ENCODE measurements at places on chromosomes 2 and 18.
A peak's percentile ranks its signal among the peaks of the same experiment; 100 is the strongest.

GRCh38 chr18:12776821-12777471 is 74.1 kb downstream of the PSMG2 start:
- DNase-seq, result no peak

- peak; percentile 25 for DNase-seq
Observed at GRCh38 chr2:213119061-213119809, 32.2 kb downstream of the IKZF2 start.

- DNase-seq, result no peak
Observed at GRCh38 chr2:179096090-179096489, 46.2 kb upstream of the CCDC141 start.

- DNase-seq, result no peak
Observed at GRCh38 chr2:172095146-172095904, 7.4 kb downstream of the DLX2 start.

DNA sequence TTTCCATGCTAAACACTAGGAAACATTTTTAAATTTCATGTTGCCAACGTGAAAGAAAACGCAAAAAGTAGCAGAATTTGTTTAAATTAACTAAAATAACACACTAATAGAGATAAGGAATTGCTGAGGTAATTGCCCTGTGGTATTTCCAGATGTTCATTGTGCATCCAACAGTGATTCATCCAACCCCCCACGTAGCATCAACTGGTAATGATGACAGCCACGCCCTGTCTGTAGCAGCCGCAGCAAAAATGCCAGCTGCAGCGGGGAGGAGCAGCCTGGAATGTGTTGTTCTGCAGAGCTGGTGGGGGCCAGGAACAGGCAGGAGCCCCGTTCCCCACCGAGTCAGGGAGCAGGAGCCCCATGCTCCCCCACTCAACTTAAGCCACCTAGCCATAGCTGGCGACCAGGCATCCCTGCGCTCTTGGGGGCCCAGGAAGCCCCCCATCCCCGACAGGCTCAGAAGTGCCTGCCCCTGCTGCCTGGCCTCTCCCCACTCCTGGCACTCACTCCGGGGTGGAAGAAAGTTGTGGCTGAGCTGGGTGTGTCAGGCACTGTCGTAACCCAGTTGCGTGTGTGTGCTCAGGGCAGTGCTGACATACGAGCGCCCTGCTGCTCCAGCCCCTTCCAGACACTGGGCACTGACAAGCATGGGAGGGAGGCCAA is 695.1 kb upstream of the ACVR2A start:
- DNase-seq, result no peak

DNA sequence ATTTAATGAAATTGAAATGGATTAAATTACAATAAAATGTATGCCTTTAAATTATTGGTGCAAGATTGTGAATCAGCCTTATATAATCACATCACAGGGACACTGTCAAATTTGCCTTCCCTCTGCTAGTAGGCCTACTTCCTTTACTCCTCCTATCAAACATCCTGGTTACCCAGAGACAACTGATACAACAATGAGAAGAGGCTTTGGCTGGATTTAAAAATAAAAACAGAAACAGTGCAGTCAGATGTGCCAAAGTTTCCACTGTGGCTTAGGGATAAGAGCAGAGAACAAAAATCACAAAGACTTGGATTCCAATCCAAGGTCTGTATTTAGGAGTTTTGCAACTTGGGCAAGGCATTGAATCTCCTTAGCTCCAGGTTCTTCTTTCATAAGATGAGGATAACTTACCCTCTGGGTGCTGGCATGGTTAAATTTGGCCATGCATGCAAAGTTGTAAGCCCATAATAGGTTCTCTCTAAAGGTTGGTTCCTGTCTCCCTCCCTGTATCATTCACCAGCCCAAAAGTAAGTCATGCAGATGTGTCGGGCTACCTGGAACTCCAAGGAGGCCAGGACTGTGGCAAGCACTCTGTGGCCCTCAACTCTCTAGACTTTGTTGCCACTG is 99.3 kb upstream of the LRATD1 start:
- DNase-seq, result no peak

GRCh38 chr2:217899231-217900009 is 103.4 kb downstream of the TNS1 start:
- no peak for DNase-seq

DNA sequence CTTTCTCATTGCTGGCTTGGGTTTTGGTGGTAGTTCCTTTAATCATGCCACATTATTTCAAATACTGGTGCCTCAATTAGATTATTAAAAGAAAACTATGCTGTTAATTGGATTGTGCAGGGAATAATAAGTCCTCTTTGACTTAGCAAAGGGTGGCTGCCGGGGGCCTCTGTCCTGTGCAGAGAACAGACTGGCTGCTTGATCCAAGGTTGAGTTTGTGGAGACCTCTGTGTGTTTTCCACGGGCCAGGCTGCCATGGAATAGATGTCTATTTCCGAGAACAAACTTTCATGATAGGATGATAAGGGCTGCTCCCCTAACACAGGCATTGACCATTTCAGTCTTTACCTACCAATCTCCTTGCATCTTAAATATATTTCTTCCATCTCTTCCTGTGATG is 30.4 kb upstream of the OTOS start:
- no peak for DNase-seq

- DNase-seq, result no peak
Observed at GRCh38 chr2:172344159-172344558, 83.2 kb upstream of the ITGA6 start.

GRCh38 chr2:200298816-200299215 is 7.7 kb upstream of the SPATS2L start:
- no peak for DNase-seq

DNA sequence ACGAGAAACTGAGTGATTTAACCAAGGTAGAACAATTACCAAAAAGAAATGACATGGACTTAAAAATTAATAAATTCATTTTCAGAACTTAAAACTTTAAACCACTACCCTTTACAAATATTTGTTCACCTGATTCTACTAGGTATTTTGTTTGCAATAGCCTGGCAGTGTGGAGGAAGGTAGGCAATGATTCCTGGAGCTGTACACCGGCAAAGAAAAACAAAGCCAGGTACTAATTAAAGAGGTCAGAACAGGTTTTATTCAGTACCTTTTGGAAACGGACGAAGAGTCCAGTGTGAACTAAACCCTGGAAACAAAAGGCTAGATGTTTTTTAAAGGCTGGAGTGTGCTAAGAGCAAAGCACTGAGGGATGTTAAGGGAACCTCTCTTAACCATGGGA is 561.3 kb upstream of the FSHR start:
- no peak for DNase-seq

- DNase-seq, result no peak
Observed at GRCh38 chr2:137981112-137981656, 16.9 kb downstream of the HNMT start.

- DNase-seq, result no peak
Observed at GRCh38 chr18:50014606-50015005, 180.3 kb downstream of the MYO5B start.

DNA sequence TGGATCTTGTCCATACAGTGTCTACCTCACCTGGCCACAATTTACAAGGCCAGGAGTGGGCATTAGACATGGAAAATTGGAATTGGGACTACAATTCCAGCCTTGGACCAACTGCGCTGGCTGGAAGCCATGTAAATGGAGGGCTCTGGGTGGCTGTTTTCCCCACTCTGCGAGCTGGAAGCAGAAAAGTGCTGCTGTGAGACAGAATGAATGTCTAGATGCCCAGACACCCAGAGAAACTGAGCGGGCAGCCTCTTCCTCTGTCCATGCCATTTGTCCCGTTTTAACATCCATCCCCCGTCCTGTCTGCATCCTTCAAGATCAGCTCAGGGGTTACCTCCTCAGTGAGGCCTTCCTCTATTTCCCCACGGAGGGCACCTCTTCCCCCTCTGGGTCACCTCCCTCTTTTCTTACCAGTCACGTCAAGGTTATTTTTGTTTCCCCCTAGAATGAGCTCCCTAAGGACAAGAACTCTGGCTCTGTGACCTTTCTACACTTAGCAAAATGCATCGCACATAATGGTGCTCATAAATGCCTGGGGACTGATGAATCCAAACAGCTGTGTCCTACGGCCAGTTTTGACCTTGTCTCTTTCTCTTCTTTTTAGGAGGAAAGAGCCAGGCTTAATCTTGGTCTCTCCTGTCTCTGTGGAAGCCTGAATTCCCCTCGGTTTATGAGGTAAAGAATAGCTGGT is 41.2 kb downstream of the MCFD2 start:
- DNase-seq, result no peak

GRCh38 chr2:105398336-105399206 is at the start of gene FHL2:
FHL2 (minus strand) TSS chr2:105399051; CDS start chr2:105386516, 12,535 bp downstream.
- peak; percentile 50 for DNase-seq

- peak; percentile 5 for DNase-seq
Observed at GRCh38 chr2:32947484-32948143, 861 bp downstream of the LTBP1 start.

GRCh38 chr2:169066897-169067296 is 2.5 kb upstream of the DHRS9 start:
- DNase-seq, result no peak

DNA sequence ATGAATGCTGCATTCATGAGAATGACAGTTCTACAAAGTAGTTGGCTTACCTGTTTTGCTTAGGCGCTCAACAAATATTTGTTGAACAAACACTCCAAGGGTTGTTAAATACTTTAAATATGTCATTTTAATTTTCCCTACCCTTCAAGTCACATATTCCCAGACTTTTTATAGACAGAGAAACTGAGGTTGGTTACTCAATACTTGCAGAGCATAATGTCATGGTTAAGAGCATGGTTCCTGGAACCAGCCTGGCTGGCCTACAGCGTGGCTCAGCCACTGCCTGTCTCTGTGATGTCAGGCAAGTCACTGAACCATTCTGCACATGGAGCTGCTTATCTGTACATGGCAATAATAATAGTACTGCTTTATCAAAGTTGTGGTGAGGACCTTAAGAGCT is 120.0 kb upstream of the STK17B start:
- DNase-seq, result no peak

Measured in stimulated activated CD8-positive, alpha-beta memory T cell treated with anti-CD3 and anti-CD28 coated beads, Interleukin-7, amount 100 ng/mL, for 48 hours (primary cell).